ENCODE measurements at places on chromosomes 3 and 15.

DNA sequence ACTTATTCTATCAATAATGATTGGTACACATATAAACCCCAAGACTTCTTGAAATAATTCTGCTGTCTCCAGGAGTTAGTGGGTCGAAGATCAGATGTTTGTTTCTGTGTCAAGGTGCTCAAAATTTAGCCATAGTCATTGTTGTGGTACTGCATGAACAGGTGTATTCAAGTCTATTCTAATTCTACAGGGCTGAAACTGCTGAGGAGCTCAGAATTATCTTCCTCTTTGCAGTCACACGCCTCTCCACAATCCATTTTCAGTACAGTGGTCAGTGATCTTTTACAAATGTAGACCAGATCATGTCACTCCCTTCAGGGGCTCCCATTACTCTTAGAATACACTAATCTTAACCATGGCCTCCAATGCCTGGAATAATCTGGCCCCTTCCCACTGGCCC, 527.5 kb downstream of the NTRK3 start:
- no peak for DNase-seq

GRCh38 chr3:171936191-171936841, 93.2 kb downstream of the TMEM212 start:
- no peak for DNase-seq

DNA sequence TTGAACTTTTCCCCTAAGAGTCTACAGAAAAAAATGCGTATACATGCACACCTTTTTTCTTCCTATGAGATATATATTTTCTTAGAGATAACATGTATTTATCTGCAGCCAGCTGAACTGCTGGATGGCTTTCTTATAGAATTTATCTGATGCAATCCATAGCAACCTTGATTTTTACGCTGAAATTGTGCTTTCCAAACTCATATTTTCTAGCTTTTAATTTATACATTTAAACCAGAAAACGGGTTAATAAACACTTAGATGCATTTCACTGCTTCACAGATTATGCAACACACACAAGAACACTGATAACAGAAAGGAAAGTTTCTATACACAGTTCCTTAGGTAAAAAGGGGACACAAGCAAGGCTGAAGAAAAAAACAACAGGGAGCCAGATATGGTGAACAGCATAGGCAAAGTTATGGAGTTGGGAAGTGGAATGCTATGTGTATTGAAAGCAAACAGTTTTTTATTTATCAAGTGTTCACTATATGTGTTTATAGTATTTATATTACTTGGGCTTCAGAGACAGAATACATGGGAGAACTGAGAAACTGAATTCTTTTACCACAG, 149.5 kb downstream of the SPATA16 start:
- DNase-seq = no peak

GRCh38 chr15:47410247-47410646, 307.1 kb upstream of the SEMA6D start:
- no peak for DNase-seq

Data from NCI-H1417 treated with DMSO at 0.1 percent for 48 hours (cell line).